ENCODE measurements at places on chromosomes 1 and 21.

GRCh38 chr1:156704930-156705320 is 458 bp downstream of the CRABP2 start:
- no peak for DNase-seq

GRCh38 chr1:21174654-21175323 is 1.9 kb downstream of the EIF4G3 start:
- DNase-seq: no peak

GRCh38 chr1:94022471-94023189 is 98.3 kb downstream of the ABCA4 start:
- no peak for DNase-seq

GRCh38 chr1:27269276-27269675 is 34.8 kb downstream of the WDTC1 start:
- no peak for DNase-seq

- no peak for DNase-seq
Observed at GRCh38 chr1:31373056-31373896, at the start of gene FABP3. FABP3 (minus strand) TSS chr1:31373076; CDS start chr1:31373014, 62 bp downstream.

DNA sequence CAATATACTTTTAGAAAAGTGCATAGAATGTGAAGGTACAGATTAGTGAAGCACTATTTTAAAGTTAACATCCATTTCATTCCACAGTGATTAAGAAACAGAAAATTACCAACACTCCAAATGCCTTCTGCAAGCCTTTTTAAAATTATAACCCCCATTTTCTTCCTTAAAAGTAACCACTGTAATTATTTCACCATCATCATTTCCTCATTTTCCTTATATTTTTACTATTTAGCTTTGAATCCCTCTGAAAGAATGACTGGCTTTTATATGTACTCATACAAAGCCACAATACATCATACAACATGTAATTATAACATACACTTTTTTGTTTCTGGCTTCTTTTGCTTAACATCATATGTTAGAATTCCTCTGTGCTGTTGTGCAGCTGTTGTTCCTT is 6.5 kb upstream of the NEGR1 start:
- no peak for DNase-seq

DNA sequence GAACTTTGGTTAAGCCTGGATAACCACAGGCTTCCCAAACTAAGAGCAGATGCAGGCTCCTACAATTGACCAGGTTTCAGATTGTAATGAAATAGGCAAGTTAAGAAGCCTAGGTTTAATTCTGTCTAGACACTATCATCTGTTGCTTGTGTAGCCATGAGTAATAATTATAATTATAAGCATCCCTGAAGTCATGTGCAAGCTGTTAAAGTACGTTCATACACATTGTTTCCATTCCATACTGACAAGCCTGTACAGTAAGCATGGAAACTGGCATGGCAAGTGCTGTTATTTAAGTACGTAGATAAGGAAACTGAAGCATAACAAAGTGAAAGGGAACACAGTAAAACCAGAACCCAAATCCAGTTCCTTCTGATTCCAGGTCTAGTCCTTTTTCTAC is 557.2 kb upstream of the BEND5 start:
- DNase-seq: no peak

- no peak for DNase-seq
Observed at GRCh38 chr1:113990530-113990929, 11.3 kb downstream of the OLFML3 start.

GRCh38 chr1:184093071-184093470 is 41.5 kb downstream of the TSEN15 start:
- DNase-seq: no peak

DNA sequence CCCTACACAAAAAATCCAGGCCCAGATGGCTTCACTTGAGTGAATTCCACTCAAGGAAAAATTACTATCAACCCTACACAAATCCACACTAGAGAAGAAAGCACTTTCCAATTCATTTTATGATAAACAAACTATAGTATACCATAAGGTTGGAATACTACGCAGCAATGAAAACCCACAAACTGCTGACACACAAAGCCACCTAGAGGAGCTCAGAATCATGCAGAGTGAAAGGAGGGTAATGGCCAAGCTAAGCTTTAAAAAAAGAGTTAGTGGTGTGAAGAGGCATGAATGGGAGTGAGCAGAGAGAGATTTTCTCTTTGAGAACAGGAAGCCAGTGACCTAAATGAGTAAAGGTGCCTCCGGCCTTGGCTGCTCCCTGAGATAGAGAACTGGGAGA is 93.7 kb downstream of the DHRS3 start:
- DNase-seq: no peak

GRCh38 chr1:155261493-155261851 is 688 bp downstream of the SCAMP3 start:
- DNase-seq: no peak

DNA sequence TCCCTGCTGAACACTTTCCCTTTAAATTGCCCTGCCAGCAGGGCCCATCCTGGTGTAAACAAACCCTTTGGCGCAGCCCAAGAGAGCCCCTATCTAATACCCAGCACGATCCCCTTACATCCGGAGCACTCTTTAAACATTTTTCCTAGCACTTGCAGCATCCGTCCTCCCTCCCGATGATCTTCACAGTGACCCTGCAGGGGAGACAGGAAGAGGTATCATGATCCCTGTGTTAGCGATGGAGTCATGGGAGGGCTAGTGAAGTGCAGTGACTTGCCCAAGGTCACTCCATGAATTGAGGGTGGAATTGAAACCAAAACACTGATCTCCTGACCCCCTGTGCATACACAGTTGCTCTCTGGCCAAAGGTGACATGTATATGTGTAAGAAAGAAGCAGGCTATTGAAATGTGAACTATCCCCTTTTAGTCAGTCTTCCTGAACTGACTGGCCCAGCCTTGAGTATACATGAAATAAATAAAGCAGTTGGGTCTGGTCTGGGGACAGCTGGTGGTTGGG is 9.8 kb upstream of the KCNQ4 start:
- DNase-seq: no peak

DNA sequence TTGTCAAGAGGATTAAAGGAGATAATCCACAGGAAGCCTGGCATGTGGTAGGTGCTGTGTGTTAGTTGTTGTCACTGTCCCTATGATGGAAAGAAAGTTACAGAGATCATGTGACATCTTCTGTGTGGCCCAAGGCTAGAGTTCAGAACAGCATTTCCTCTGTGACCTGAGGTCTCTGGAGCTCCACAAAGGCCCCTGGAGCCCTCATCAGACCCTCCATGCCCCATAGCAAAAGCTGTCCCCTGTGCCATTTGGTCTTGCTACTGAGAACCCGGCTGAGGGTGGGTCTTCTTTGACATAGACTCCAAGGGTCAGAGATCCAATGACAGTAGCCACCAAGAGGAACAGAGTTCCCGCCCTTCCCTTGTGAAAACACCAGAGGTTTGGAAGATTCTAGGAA is 8.1 kb downstream of the CELA2B start:
- DNase-seq: no peak

DNA sequence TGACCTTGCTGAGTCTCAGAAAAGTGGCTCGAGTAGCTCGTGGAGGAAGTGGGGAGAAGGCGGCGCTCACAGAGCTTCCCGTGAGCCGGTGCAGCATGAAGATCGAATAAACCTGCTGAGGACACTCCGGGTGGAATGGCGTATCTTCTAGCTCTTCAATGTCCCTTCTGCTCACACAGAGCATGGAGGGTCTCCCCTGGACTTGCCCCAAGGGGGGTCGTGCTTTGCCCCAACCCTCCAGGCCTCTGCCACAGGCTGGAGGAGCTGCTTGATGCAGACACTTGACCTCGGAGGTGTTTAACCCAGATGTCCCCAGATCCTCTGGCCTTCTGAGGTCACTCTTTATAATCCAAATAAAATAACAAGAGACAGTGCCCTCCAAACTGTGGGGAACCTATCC is 2.2 kb upstream of the KRTAP10-12 start:
- no peak for DNase-seq

DNA sequence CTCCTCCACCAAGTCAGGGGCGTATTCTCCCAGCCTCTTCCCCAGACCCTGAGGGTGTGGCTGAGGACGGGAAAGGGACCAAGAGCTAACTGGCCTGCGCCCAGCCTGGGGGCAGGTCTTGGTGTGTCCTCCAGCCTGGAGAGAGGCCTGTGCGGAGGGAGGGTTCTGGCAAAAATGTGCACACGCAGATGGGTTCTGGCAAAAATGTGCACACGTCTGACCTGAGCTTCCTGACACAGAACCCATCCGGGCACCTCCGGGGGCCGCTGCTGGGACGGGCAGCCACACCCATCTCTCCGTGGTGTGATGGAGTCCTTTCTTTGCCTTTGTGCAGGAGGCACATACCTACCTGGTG is 23.1 kb upstream of the PKP1 start:
- DNase-seq: no peak

GRCh38 chr1:107286125-107286524 is 145.3 kb downstream of the NTNG1 start:
- no peak for DNase-seq

- no peak for DNase-seq
Observed at GRCh38 chr1:45375104-45376090, 35.2 kb upstream of the MUTYH start.
